ENCODE measurements at places on chromosomes 12 and 14.

GRCh38 chr12:11553871-11554533 is 95.5 kb upstream of the ETV6 start:
- DNase-seq, result peak; percentile 50

DNA sequence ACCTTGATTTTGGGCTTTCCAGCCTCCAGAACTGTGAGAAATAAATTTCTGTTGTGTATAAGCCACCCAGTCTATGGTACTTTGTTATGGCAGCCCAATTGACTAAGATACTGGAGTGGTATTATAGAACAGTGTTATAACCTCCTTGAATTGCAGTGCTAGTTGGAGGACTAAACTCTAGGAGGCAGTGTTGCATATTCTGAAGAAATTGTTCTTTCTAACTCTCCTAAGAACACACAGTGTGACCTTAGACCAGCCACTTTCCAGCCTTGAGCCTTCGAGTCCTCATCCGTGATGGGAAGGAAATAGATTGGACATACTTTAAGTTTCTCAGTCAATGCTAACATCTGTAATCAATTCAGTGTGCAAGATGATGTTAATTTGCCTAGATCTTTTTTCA is 22.4 kb upstream of the LRRC10 start:
- DNase-seq, result no peak

DNA sequence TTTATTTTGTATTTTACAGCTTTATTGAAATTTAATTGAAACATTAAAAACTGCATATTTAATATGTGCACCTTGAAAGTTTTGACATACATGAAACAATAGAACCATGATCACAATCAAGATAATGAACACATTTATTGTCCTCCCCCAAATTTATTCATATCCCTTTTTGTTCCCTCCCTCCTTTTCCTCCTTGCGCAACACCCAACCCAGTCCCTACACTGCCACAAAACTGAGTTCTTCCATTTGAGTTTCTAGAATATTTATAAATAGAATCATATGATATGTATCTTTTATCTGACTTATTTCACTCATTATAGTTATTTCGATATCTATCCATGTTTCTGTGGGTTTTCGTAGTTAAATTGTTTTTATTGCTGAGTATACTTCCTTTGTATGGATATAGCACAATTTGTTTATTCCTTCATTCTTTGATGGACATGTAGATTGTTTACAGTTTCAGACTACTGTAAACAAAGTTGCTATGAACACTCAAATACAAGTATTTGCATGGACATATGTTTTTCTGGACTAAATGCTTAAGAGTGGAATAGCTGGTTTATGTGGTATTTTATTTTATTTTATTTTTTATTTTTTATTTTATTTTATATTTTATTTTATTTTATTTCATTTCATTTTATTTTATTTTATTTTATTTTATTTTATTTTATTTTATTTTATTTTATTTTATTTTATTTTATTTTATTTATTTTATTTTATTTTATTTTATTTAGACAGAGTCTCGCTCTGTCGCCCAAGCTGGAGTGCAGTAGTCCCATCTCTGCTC is 359.1 kb downstream of the SLC6A15 start:
- DNase-seq, result no peak

DNA sequence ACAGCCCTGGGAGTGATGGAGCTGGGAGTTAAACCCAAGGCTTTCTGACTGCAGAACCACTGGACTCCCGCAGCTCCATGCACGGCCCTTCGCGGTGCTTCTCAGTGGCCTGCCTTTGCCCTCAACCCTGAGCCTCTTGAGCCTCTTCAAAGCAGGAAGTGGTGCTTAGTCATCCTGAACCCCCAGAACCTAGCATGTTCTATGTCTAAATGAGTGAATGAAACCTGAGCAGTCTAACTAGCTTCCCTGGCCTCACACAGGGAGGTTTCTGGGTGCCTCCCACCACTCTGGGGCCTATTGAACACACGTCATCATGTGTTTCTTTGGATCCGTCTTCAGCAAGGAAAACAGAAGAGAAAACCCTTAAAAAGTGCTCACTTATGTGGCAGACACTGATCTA is 117.9 kb upstream of the SFSWAP start:
- no peak for DNase-seq

- no peak for DNase-seq
Measured at GRCh38 chr14:63747846-63748245, 20.0 kb upstream of the SGPP1 start.

DNA sequence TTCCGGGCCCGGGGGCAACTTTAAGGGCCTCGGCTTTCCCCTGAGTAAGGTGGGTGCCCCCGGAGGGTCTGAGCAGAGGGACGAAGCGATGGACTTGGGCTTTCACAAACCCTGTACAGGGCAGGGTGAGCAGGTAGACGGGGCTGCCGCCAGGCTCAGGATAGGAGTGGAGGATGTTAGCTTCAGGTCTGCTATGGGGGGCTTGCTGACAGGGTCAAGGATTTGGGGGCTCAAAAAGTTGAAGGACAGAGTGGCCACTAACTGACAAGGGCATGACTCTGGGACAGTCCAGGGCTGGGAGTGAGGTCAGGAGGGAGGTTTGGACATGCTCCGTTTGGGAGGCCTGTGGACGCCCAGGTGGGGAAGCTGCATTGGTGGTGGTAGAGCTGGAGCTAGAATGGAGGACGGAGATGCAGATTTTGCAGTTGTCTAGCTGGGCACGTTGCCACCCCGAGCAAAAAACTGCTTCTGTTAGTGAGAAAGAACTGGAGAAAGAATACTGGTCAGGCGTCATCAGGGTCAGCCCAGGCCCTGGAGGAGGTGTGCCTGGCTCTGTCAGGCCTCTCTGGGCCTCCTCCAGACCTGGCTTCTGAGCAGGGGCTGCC is 113.3 kb downstream of the ADGRD1 start:
- no peak for DNase-seq

DNA sequence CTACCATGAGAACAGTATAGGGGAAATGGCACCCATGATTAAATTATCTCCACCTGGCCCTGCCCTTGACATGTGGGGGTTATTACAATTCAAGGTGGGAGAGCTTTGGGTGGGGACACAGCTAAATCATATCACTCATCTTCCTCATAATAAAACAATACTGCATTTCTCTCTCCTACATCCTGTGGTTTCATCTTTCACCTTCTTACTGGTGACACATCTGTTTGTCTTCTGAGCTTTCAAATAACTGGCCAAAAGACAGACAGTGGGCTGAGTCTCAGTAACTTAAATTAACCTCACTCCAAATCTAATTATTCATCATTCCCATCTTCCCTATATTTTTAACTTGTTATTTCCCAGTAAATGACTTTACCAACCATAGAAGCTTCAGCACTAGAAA is 729.7 kb upstream of the USP15 start:
- no peak for DNase-seq

Data from large intestine (tissue), 12 donors.